ENCODE measurements at places on chromosomes 4 and X.

DNA sequence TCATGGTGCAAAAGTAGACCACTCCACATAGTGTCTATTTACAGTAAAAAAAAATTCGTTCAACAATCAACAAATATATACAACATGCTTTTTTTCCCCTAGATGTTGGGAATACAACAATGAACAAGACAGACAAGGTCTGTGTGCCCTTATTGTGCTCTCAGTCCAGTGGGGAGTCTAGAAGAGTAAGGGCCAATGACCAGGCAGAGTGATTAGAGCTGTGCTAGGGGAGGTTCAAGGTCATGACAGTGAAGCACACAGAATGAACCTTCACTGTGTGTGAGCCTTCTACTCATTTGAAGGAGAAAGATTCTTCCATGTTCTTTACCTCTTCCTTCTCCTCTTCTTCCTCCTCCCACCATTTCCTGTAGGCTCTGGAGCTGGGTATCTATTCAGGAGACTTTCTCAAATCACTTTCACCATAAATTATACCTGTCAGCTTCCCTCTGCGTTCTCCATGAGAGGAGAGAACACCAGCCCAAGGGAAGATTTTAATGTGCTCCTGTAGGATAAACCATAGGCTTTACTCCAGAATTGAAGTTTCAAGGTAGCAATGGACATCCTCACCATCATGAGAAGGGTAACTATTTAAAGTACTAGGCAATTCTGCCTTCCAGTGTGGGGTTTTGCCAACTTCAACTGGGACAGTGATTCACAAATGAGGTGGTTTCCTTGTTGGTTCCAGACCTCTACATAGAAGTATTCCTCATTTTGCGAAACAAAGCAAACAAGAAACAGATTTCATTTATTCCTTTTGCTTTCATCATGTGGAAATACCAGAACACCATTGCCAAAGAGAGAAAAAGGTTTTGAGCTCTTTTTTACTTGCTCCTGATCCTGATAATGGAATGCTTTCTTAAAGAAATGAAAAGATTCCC, 246.9 kb upstream of the GPC4 start:
- DNase-seq = no peak

GRCh38 chrX:137915466-137915865, 349.5 kb downstream of the ZIC3 start:
- no peak for DNase-seq

GRCh38 chr4:77007358-77008230, 58.0 kb downstream of the SEPTIN11 start:
- peak; percentile 58 for DNase-seq

GRCh38 chr4:150327262-150327780, 249.1 kb downstream of the DCLK2 start:
- DNase-seq = no peak

DNA sequence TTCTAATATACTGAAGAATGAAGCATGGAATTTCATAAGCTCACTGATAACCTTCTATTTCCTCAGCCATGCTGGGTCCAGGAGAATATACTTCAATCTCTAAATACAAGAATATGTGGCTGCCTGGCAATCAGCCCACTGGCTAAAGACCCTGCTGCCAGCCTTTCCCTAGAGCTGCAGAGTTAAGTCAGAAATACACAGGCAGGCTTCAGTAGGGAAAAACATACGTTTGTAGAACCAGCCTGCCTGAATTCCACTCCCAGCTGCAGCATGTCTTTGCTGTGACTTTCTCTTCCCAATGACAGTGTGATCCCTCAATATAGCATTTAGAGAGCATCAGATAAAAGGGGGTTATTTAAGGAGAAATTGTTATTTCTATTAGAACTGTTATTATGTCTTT, 289.1 kb downstream of the PCDH19 start:
- no peak for DNase-seq

DNA sequence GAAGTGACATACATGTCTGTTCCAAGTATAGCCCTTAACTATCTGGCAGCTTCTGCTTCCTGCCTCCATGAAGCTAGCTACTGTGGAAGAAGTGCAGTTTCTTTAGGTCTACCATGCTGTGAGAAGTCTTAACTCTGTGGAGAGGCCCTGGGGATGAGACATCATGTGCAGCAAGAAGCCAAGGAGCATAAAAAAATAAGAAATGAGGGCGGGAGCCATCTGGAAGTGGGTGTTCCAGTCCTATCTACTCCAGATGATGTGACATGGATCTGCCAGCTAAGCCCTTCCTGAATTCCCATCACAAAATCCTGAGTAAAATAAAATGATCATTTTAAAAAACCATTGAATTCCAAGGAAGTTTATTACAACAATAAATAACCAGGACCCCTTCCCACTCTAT, 87.9 kb upstream of the TBC1D9 start:
- no peak for DNase-seq

GRCh38 chr4:65399084-65399483, 271.2 kb downstream of the EPHA5 start:
- DNase-seq = no peak

DNA sequence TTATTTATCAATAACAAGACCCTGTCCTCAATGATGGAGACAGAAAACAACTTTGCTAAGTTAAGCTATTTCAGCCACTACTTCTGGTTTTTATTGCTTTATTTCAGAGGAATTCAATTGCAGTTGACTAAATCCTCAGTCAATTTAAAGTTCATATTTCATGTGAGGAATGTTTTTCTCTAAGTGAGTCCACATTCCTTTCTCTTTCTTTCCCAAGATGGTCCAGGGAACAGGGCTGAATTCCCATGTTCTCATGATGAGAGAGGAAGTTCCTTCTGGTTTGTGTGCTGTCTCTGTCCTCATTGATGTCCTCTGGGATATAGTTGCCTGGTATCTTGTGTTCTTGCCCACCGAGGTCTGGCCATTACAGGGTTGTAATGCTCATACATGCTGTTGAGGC, 117.2 kb downstream of the SLIT2 start:
- DNase-seq = no peak

DNA sequence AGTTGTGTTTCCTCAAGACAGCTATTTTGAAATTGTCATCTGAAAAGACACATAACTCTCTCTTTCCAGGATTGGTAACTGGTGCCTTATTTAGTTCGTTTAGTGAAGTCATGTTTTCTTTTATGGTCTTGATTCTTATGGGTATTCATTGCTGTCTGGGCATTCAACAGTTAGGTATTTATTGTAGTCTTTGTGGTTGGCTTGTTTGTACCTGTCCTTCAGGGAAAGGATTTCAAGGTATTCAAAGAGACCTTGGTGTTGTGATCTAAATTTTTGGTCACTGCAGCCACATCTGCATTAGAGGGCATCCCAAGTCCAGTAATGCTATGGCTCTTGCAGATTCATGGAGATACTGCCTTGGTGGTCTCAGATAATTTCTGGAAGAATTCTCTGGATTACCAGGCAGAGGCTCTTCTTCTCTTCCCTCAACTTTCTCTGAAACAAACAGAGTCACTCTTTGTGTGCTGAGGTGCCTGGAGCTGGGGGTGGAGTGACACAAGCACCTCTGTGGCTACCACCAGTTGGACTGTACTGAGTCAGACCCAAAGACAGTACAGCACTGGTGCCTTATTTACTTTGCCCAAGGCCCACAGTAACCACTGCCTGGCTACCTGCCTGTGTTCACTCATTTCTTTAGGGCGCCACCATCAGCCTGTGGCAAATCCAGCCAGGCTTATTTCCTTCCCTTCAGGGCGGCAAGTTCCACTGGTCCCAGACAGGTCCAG, 620.4 kb downstream of the KCNIP4 start:
- no peak for DNase-seq

GRCh38 chr4:155079871-155080270, 128.6 kb upstream of the NPY2R start:
- DNase-seq = no peak

DNA sequence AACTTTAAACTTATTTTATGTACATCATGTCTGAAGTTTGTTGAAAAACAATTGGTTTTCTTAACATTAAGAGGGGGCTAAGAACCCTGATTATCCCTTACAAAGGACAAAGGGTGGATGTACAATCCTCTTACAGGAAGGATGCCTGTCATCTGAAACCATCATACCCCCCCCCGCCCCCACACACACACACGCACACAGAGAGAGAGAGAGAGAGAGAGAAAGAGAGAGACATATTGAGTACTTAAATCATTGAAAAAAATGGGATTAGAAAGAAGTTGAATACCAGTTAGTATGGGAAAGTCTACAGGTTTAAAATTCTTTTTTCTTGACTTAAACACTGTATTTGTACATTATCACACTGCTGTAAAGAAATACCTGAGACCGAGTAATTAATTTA, 10.9 kb upstream of the PGM2 start:
- DNase-seq = no peak

DNA sequence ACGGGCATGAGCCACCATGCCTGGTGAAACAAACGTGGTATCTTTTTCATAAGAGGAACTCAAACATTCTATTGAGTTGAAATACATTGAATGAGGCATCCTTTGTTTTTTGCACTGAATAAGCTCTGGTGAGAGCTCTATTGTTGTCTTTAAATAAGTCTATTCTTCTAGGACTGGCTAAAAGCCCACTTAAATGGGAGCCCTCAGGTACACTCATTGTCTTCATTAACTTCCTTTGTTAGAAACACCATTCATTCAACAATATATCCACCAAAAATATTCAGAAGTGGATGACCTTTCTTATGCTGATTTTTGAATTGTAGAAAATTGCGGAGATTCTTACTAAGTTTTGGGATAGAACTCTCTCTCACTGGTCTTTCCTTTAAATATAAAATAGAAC, 568.0 kb downstream of the IL1RAPL1 start:
- no peak for DNase-seq

DNA sequence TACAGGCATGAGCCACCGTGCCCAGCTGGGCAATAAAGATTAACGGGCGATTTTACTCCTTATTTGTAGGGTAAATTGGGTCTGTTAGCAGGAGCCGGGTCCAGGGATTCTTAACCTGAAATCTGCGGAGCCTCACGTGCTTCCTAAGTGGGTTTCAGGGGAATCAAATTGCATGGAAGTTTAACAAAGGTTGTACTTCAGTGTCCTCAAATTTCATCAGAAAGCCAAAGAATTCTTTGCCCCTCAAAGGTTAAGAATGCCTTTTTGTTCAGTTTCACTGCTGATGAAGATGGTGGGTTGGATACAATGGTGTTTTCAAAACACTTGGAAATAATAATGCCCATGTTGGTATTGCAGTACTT, 67.9 kb downstream of the AFF1 start:
- no peak for DNase-seq

GRCh38 chrX:63855896-63856295, 70.9 kb upstream of the ARHGEF9 start:
- DNase-seq = no peak

DNA sequence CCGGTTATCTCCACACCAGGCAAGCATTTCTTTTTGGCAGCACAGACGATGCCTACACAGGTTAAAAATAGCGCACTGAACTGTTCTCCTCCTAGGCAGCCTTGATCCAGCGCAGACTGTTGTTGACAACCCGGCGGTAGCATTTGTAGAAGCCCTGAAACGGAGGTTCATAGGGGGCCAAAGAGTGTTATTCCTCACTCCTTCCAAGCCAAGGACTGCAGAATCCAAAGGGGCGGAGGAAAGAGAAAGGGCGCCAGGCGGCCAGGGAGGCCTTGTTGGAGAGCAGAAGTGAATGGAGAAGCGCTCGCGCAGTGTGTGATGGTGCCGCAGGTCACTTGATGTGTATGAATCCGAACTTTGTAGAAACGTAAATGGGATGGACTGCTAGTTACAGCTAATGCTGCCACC, 82.7 kb downstream of the TENM3 start:
- DNase-seq = no peak

DNA sequence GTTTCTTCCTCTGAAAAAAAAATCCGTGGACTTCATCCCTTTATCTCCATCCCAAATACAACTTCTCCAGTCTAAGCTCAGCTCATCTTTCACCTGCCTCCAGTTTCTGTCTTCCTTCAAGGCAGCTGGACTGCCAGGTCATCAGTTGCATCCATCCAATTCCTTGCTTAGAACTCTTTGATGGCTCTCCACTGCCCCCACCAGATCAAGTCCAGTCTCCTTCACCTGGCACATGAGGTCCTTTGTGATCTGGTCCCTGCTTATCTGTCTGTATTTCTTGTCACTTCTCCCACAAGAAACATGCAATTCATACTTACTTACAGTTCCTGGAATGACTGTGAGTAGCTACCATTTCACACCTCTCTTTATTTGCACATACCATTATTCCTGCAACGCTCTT, 33.8 kb downstream of the OTUD6A start:
- DNase-seq = no peak

- DNase-seq = no peak
Measured at GRCh38 chrX:40018041-40018440, 79.7 kb downstream of the BCOR start.

GRCh38 chrX:42739258-42739657, 38.7 kb downstream of the PPP1R2C start:
- no peak for DNase-seq

- no peak for DNase-seq
Measured at GRCh38 chr4:39808231-39808749, 110.4 kb downstream of the UBE2K start.

- no peak for DNase-seq
Measured at GRCh38 chr4:10117359-10118047, 904 bp upstream of the WDR1 start.

- no peak for DNase-seq
Measured at GRCh38 chrX:102745513-102745856, 24.9 kb downstream of the GPRASP3 start.

DNA sequence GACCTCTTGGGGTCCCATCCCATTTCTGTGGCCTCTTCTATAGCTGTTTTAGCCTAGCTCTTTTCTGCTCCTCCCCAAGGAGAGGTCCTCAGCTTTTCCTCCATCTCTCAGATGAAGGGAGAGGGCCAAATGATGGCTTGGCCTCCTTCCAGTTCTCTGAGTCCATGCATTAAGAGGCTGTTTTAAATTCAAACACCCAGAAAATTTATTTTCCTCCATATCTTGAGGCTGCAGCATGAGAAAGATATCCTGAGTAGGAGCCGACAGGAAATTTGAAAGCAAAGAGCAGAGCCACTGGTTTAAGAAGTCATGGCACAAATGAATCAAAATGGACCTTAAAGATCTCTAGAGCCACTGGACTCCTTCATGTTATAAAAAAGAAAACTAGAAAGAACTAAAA, 558.8 kb downstream of the MID1IP1 start:
- no peak for DNase-seq

DNA sequence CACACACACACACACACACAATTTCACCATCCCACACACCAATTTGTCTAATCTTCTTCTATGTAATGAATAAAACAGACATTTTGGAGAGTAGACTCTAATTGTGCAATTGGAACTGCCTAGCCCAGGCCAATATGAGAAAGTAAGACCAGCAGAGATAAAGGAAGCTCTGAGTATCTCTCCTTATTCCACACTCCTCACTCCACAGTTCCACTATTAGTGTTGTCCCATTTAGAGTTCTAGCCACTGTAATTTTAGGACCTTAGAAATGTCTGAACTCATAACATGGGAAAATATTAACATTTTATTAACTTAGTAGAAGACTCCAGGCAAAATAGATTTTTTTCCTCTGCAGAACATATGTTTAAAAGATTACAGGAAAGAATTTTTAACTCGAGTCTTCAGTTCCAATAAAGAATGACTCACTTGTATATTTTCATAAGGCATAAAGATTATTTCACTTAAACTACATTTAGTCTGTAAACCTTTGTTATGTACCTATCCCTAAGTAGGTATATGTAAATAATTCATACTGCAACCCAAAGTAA, 297.6 kb upstream of the INTU start:
- no peak for DNase-seq
